ENCODE measurements at places on chromosomes 5 and 9.
A peak's percentile ranks its signal among the peaks of the same experiment; 100 is the strongest.

GRCh38 chr5:9691261-9691660, 61.1 kb upstream of the TAS2R1 start:
- DNase-seq = no peak

- DNase-seq = peak; percentile 69
Observed at GRCh38 chr5:126869005-126869451, 92.1 kb downstream of the LMNB1 start.

DNA sequence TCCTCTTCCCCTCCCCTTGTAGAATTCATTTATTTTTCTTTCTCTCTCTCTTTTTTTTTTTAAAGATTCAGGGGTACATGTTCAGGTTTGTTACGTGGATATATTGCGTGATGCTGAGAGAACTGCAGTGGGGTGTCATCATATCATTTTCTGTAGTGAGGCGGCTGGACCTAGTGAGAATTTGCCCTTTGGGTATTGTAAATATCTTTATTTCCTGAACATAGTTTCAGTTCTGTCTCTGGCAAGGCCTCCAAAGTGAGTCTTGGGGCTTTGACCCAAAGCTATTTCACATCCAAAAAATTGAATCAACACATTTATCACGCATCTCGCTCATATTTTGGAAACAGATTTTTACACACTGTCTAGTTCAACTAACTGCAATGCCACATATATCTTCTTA, 25.4 kb upstream of the MYOT start:
- no peak for DNase-seq

GRCh38 chr9:126668058-126668457, 54.3 kb downstream of the LMX1B start:
- DNase-seq = no peak

GRCh38 chr5:179862296-179862695, 3.7 kb upstream of the MRNIP start:
- DNase-seq = no peak

DNA sequence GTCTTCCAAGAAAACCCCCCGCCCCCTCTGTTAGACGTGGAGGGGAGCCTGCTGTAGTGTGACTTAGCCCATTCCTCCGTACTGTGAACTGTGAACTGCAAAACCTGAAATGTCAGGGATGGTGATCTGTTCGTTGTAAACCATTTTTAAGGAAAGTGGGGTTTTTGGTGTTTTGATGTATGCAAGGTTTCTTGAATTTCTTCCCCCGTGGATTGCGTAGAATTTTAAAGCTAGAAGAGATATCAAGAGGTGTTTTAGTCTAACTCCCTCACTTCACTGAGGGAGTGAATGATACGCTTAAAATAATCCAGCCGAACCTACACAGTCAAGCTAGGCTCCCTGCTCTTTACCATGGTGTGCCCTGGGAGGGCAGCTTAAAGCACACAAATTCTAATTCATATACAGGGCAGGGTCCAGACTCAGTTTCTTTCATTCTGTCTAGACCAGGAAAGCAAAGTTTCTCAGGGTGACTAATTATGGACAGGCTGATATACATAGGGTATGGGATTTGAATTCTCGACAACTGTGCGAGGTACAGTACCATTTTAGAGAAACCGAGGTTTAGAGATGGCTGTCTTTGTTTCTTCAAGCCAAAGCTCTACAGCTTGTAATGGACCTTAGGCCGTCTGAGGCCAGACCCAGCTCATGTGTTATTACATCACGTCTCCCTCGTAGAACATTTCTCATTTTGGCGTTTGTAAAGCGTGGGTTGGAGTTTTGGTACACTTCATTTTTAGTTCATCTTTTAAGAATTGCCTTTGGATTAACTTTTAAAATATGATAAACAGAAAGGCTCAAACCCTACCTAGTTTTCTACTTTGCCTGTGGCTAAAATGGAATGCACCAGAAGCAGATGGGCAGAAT, 2.7 kb downstream of the PTGER4 start:
- DNase-seq = no peak

DNA sequence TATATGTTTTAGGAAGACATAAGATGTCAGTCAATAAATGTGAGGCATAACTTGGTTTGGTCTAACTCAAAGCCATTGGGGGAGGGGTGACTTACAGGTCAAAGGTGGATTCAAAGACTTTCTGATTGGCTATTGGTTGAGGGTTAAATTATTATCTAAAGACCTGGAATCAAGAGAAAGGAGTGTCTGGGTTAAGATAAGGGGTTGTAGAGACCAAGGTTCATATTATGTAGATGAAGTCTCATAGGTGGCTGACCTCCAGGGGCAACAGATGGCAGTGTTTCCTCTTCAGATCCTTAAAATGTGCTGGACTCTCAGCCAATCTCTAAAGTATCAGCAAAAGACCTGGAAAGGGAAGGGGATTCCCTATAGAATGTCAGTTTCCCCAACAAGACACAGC, 51.3 kb upstream of the MINAR2 start:
- no peak for DNase-seq

DNA sequence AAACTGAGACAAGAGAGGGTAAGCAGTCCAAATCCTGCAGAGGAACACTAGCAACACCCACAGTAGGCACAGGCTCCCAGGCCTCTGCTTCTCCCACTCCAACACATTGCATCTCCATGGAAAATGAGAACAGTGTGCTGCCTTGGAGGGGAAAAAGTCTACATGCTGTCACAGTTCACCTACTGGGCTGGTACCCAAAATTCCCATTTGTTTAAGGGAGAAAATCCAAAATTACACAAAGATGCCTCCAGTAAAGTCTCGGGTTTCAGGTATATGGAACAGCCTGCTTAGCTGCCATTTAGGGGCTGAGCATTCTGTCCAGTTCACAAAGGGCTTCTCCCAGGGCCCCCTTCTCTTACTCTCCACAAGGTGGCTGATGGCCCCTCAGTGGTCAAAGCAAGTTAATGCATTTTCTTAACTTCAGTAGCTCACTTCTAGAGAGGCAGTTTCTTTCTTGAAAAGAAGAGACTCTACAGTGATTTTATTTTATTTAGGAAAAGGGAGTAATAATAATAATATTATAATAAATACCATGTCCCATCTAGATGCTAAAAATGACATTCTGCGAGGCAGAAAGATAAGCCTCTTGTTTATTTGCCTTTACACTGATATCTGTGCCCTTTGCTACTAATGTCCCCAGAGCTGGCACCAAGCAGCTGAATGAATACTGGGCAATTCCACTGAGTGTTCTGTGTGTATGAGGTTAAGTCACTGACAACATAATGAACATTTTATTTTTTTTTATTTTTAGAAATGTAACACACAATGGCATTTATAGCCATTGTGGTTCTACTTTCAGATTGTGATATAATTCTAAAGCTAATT, 89.4 kb downstream of the RGS7BP start:
- DNase-seq = no peak

GRCh38 chr5:56610093-56610698, 205.2 kb upstream of the MAP3K1 start:
- no peak for DNase-seq

GRCh38 chr5:113282472-113282871, 152.3 kb downstream of the TSSK1B start:
- DNase-seq = no peak
